ENCODE measurements at places on chromosomes 16 and 17.

GRCh38 chr17:7289256-7290032, 5.0 kb downstream of the YBX2 start:
- no peak for DNase-seq

DNA sequence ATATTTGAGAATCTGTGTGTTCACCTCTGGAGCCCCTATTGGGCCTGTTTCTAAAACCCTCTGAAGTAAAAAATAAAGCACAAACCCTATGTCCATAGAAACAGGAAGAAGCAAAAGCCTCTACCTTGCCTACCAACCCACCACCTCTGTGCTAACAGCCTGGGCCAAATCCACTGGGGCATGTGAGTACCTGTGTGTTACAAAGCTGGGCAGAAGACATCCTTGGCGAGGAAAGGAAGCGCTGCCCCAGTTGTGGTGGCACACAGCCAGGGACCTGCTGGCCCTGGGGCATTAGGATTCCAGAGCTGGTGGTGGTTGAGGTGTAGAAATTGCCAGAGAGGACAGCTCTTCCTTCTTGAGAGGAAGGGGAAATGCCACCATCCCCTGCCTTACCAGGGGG, 30.0 kb downstream of the MYO18A start:
- no peak for DNase-seq

GRCh38 chr17:70825321-70826125, 656.2 kb downstream of the KCNJ2 start:
- DNase-seq: no peak

- DNase-seq: no peak
Observed at GRCh38 chr17:41101586-41102259, at the start of gene KRTAP4-16. Gene KRTAP4-16, minus strand, starts transcription at chr17:41102209. Its CDS starts 0 bp downstream, at chr17:41102209.

DNA sequence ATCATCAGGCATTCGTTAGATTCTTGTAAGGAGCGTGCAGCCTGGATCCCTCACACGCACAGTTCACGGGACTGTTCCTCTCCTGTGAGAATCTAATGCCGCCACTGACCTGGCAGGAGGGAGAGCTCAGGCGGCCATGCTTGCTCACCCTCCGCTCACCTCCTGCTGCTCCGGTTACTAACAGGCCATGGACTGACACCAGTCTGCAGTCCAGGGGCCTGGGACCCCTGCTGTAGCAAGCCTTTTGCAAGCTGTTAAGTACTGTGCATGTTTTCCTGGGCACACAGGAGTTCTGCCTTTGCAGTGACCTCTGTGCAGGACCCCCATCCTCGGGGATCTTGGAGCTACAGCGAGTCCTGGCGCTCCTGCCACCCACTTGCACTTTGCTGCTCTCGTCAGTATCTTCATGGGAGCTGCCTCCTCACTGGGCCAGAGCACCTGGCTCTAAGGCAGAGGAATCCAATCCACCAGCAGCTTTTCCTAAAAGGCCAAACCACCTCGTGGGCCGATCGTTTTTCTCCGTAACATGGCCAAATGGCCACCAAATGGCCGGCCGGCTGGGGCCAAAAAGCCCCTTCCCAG, 230.6 kb downstream of the FOXL1 start:
- no peak for DNase-seq

DNA sequence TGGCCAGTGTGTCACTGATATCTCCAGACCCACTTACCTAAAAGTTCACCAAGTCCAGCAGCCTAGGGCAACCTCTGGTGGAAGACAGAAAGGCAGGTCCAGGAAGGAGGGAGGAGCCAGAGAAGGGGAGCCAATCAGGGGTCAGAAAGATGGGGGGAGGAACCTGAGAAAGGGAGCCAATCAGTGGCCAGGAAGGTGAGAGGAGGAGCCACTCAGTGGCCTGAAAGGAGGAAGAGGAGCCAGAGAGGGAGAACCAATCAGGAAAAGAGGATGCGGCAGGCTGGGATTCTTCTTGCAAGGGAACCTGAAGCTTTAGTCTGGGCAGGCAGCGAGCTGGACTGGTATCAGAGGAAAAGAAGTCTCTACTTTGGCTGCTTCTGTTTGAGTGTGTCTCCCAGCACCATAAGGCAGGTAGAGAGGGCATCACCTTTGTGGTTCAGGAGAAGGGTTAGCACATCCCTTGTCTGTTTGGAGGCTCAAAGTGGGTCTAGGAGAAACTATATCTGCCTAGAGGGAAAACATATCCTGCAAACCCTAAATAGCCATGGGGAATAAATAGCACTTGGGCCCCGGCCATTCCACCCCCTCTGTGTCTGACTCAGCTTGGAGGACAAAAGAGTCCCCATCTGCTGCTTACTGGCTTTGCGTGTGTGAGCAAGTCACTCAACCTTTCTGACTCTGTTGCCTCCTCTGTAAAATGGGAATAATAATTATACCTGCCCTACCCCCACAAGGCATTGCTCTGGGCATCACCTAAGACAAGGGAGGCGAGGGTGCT, 43.4 kb upstream of the CRHR1 start:
- no peak for DNase-seq

- no peak for DNase-seq
Observed at GRCh38 chr16:5639531-5639930, 541.9 kb upstream of the EEF2KMT start.

- no peak for DNase-seq
Observed at GRCh38 chr17:61926826-61927207, 965 bp downstream of the INTS2 start.

- DNase-seq: no peak
Observed at GRCh38 chr17:74729368-74729767, 7.7 kb upstream of the RAB37 start.

DNA sequence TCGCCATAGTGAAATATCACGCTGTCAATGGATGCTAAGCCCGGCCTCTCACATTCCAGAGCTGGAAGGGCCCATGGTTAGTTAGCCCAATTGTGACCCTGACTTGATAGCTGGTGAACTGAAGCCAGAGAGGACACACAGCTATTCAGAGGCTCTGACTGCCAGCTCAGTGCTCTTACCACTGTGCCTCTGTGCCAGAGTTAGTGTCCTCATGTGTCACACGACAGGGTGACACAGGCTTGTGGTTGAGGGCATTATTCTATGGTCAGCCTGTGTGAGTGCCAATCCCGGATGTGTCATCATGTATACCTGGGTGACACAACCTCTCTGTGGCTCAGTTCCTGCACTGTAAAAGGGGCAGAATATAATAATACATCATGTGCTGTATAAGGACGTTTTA, 2.5 kb upstream of the MT1X start:
- DNase-seq: no peak

DNA sequence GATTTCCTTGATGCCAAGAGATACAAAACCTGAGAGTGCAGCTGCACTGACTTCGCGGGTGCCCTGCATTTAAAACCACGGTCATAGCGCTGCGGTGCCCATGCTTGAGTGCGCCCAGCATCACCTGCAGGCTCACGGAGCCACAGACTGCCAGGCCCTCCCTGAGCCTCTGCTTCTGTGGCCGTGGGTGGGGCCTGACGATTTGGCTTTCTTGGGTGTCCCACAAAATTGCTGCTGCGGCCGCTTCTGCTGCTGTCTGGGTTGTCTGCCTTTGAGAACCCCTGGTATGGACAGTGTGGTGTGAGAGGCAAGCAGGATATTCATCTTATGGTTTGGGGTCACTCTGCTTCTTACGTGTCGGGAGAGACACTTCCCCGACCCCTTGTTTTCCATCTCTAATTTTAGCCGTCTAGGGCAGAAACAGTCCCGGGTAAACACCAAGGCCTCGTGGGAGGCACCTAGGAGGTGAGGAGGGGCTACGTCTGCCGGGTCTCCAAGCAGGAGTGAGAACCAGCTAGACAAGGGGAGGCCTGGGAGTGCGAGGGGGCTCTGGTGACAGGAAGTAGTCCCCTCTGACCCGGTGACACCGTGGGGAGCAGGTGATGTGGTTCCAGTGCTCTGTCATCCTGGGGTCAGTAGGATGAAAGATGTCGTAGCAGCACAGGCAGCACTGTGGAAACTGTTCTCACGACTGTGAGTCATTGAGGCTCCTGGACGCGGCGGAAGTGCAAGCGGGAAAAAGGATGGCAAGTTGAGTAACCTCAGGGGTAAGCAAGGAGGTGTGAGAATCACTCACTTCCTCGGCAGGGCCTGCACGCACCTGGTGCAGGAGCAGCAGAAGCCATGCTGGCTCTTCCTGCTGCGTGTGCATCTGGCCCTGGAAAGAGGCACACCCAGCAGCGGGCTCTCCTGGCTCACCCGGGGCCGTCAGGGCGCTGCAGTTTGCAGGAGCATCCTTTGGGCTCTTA, 176.3 kb downstream of the RPTOR start:
- DNase-seq: peak; percentile 29

GRCh38 chr17:38578229-38579082, 27.3 kb downstream of the SRCIN1 start:
- DNase-seq: no peak

DNA sequence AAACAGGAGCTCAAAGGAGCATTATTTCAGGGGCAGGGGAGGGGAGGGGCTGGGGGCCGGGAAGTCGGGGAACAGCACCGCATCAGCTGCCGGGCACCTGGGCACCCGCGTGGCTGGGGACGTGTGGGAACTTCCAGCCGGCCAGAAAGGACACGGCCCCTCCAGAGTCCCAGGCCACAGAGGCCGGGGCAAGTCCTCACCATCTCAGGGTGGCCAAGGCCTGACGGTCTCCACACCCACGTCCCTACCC, 1.1 kb downstream of the PGAP6 start:
- DNase-seq: no peak

GRCh38 chr17:21075739-21076085, 32.9 kb upstream of the USP22 start:
- no peak for DNase-seq

DNA sequence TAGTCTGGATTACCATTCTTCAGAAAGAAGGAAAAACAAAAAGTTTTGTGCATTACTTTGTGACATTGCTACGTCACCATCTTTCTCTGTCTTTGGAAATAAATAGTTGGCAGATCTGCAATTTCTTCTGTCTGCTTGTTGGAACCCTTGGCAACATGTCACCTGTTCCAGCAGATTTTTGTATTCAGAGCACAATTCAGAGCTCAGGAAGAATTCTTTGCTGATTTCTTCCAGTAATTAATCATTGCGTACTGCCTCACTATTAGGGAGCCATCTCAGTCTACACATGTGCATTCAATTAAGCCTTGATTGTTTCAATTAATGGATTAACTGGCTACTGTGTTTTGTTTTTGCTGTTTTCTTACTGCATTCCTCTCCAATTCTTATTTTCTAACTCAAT, 467.2 kb downstream of the CDH8 start:
- DNase-seq: no peak

- DNase-seq: no peak
Observed at GRCh38 chr17:46163316-46163715, 29.9 kb downstream of the KANSL1 start.

GRCh38 chr17:61065263-61065773, 334.3 kb upstream of the TBX2 start:
- DNase-seq: no peak

- no peak for DNase-seq
Observed at GRCh38 chr16:82059161-82059982, 24.3 kb downstream of the HSD17B2 start.

GRCh38 chr17:77147357-77147801, 6.6 kb downstream of the SEC14L1 start:
- DNase-seq: no peak

GRCh38 chr17:3038941-3039340, 24.5 kb downstream of the OR1D5 start:
- DNase-seq: no peak

DNA sequence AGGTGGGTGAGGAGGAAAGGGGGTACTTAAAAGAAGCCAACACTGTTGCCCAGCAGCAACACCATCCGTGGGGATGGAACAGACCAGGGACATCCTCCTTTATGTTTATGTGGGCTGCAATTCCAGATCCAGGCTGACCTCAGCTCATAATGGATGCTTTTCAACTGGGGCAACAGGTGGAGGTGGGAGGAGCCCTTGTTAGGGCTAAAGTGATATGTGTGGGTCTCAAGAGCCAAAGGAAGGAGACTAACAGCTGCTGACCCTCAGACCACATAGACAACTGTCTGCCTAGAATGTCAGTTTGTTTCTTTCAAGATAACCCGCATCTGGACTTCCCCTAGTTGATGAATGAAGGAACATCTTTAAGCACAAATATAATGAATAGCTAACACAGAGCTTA, 2.0 kb upstream of the INPP5K start:
- DNase-seq: no peak
